ENCODE measurements at places on chromosomes 12 and 14. TPM values are rescaled to one million over a fixed set of nuclear protein-coding genes. Genes with fewer than 3 reads are reported as not detected.

DNA sequence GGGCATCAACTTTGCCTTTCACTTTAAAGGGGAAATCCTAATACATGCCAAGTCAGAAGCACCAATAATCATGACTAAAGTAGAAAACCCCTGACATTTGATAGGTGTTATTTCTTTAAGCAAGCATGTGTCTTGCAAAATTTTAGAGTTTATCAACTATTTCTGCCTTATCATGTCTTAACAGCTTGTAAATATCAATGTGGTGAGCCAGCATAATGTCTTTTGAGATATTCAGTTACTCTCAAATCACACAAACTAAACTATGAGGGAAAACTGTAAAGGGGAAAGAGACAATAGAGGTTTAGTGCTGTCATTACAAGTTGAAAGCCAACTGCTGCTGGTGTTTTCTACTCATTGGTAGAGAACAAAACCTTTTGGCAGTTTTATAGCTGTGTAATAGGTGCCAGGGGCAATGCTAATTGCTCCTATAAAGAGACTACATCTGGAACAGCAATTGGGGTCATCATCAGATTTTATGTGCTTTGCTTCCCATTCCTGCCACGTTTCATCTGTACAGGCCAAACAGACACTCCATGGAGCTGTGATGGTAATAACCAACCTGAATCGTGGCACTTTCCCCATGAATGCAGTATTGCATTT, 1027.4 kb downstream of the FSCB start:
- no peaks in the 10 kb centered on the region for H3K27me3 ChIP-seq
- no peaks in the 10 kb centered on the region for H3K36me3 ChIP-seq
- DNase-seq, result no peak
- H3K4me1 ChIP-seq, result no peaks in the 10 kb centered on the region
- no peak overlapping the region for H3K27ac ChIP-seq

DNA sequence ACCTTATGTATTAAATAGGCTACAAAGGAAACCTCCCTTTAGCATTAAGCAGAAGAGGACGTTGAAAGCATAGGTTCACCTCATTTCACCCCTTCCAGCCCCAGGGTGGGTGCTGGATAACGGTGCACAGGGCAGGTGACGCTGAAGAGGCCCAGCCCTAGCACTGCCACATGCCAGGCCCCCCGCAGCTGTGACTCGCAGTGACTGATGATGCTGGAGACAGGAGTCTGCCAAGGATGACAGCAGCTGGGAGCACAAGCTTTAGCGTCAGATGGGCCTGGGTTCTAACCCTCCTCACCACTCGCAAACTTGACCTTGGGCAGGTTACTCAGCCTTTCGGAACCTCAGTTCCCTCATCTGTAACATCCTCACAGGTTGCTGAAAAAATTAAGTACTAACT, 76.7 kb downstream of the TBK1 start:
- H3K4me1 ChIP-seq, result no peaks in the 10 kb centered on the region
- no peak overlapping the region for H3K27ac ChIP-seq
- no peaks in the 10 kb centered on the region for H3K36me3 ChIP-seq
- H3K27me3 ChIP-seq, result no peaks in the 10 kb centered on the region
- no peak for DNase-seq

PPP1R1A gene
- total RNA-seq, result not detected

DNA sequence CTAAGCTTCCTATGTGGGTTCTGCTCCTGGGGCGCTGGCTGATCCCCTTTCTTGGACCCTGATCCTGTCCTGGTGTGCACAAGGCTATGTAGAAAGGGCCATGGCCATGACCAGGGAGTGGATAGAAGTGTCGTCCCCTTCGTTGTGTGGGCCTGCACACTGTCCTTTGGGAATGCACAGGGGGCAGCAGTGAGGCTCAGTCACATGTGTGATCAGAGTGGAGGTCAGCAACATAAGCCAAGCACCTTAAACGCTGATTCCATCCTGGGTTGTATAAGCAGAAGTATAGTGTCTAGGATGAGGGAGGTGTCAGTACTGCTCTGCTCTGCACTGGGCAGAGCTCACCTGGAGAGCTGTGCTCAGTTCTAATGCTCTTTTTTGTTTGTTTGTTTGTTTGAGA, 48.4 kb downstream of the ESRRB start:
- H3K4me3 ChIP-seq, result no peak overlapping the region
- H3K4me1 ChIP-seq, result no peaks in the 10 kb centered on the region
- no peaks in the 10 kb centered on the region for H3K36me3 ChIP-seq
- H3K27me3 ChIP-seq, result no peaks in the 10 kb centered on the region
- H3K27ac ChIP-seq, result no peak overlapping the region
- DNase-seq, result no peak

DNA sequence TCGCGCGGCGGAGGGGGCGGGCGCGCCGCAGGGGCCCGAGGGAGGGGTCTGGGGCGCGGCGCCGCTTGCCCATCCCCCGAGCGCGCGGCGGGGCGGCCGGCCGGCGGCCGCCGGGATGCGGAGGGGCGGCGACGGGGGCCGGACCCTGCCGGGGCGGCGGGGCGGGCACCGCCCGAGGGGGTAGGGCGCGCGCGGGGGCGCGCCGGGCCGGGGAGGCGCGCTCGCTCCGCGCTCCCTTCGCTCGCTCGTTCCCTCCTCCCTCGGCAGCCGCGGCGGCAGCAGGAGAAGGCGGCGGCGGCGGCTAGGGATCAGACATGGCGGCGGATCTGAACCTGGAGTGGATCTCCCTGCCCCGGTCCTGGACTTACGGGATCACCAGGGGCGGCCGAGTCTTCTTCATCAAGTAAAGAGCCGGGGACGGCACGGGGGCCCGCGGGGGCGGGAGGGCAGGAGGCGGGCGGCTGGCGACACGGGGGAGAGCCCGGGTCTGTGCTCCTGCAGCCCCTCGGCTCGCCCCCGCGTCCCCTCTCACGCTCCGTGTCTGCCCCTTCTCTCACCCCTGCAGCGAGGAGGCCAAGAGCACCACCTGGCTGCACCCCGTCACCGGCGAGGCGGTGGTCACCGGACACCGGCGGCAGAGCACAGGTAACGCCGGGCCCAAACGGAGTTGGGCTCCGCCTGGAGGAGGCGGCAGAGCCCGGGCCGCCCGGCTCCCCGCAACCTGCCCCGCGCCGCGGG, at the start of gene PLEKHA5:
Gene PLEKHA5, plus strand, starts transcription at position 248 of the 738 bp plus-strand sequence. Its CDS starts 67 bp downstream, at position 315.
- H3K4me1 ChIP-seq, result no peaks in the 10 kb centered on the region
- H3K27ac ChIP-seq, result no peak within 1 kb of the TSS
- peaks cover 4% of the 10 kb centered on the region for H3K27me3 ChIP-seq

GRCh38 chr12:103645202-103645601, 58.1 kb downstream of the STAB2 start:
- H3K27ac ChIP-seq, result no peak overlapping the region
- H3K36me3 ChIP-seq, result no peaks in the 10 kb centered on the region
- DNase-seq, result no peak

- no peaks in the 10 kb centered on the region for H3K27me3 ChIP-seq
- H3K36me3 ChIP-seq, result no peaks in the 10 kb centered on the region
- no peaks in the 10 kb centered on the region for H3K4me1 ChIP-seq
Observed at GRCh38 chr14:68762953-68763764, 29.7 kb downstream of the ZFP36L1 start.

DNA sequence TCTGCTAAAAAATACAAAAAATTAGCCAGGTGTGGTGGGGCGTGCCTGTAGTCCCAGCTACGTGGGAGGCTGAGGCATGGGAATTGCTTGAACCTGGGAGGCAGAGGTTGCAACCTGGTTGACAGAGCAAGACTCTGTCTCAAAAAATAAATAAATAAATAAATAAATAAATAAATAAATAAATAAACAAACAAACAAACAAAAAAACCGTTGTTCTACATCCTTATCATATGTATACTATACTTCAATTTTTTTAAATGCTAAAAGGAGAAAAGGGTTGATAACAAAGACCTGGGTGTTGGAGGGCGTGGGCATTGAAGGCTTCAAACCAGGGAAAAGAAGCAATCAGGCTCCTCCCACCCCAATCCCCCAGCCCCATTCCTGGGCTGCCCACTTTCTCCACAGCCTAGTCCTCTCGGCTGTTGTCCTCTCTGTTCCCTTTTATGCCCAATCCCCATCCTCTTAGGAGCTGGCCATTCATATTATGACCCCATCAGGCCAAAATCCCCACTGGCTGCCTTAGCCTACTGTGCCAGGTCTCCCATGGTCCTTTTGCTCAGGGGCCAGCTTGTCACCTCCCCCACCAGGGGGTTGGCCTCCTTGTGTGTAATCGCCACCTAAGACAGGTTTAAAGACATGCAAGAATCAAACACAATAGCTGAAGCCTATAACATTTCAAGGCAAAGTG, 30.2 kb downstream of the CLMN start:
- H3K27ac ChIP-seq, result no peak overlapping the region
- H3K4me3 ChIP-seq, result no peak overlapping the region
- H3K4me1 ChIP-seq, result 0 out of 2 replicates have a peak, but pooled peaks cover 3% of the 10 kb centered on the region
- no peaks in the 10 kb centered on the region for H3K27me3 ChIP-seq
- no peak for DNase-seq

GRCh38 chr12:84911271-84912197, 1.1 kb downstream of the SLC6A15 start:
- no peak for DNase-seq
- no peaks in the 10 kb centered on the region for H3K36me3 ChIP-seq
- no peaks in the 10 kb centered on the region for H3K4me1 ChIP-seq

ANKLE2 gene
- 63.5 TPM for total RNA-seq

GRCh38 chr12:27573972-27574371, 50.0 kb downstream of the PPFIBP1 start:
- no peak for DNase-seq
- H3K36me3 ChIP-seq, result no peaks in the 10 kb centered on the region
- peaks cover 23% of the 10 kb centered on the region for H3K4me1 ChIP-seq
- H3K4me3 ChIP-seq, result no peak overlapping the region
- H3K27me3 ChIP-seq, result no peaks in the 10 kb centered on the region

- H3K4me3 ChIP-seq, result no peak overlapping the region
- DNase-seq, result no peak
- no peaks in the 10 kb centered on the region for H3K27me3 ChIP-seq
- H3K27ac ChIP-seq, result no peak overlapping the region
Observed at GRCh38 chr12:34303091-34303870, 281.0 kb downstream of the ALG10 start.

GRCh38 chr12:28507033-28507432, 316.8 kb downstream of the CCDC91 start:
- no peaks in the 10 kb centered on the region for H3K36me3 ChIP-seq
- DNase-seq, result no peak
- H3K4me1 ChIP-seq, result no peaks in the 10 kb centered on the region

GRCh38 chr12:26047401-26048226, 77.2 kb downstream of the BHLHE41 start:
- no peak overlapping the region for H3K4me3 ChIP-seq
- no peaks in the 10 kb centered on the region for H3K36me3 ChIP-seq
- DNase-seq, result no peak

DNA sequence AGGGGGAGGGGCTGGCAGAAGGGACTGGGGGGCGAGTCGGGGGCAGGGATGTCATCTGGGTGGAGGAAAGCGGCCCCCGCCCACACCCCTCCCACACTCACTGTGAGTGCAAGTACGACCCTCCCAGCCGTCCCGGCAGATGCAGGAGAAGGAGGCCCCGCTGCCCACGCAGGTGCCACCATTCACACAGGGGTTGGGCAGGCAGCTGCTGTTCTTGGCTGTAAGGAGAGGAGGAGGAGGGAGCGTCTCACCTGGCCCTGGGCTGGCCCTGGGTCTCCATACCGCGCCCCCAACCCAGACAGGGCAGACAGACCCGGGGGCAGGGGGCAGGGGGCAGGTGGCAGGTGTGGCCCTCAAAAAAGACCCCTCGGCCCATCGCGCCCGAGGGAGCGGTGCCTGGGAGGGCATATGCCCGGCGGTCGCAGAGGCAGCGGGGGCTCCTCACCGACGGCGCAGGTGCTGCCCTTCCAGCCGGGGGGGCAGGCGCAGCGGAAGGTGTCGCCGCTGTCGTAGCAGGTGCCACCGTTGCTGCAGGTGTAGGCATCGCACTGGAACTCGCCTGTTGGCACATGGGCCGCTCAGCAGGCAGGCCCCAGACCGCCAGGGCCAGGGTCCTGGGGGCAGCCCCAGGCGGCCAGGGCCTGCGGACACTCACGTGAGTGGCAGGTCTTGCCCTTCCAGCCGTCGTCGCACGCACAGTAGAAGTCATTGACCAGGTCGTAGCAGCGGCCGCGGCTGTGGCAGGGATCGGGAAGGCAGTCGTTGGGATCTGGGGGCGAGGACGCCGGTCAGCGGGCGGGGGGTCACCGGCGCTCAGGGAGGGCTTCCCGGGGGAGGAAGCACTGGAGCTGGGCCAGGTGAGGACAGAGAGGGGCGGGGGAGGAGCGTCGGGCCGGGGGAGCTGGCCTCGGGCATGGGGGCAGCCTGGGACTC, 20.6 kb downstream of the JAG2 start:
- DNase-seq, result no peak
- no peak overlapping the region for H3K27ac ChIP-seq
- no peaks in the 10 kb centered on the region for H3K4me1 ChIP-seq
- no peaks in the 10 kb centered on the region for H3K36me3 ChIP-seq
- no peak overlapping the region for H3K4me3 ChIP-seq
- no peaks in the 10 kb centered on the region for H3K27me3 ChIP-seq

DNA sequence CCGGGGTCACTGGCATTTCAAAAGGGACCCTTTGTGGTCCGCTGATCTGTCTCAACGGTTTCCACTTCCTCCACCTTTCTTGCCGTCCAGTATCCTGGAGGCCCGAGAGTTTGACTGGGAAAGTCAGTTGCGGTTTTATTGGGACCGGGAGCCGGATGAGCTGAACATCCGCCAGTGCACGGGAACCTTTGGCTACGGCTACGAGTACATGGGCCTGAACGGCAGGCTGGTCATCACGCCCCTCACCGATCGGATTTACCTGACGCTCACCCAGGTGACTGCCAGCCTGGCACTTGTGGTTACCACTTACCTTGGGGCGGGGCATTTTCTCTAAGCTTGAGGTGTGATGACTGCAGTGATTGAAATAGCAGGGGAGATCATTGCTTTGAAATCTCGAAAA, 83.8 kb downstream of the DNAH10 start:
- H3K4me1 ChIP-seq, result peaks cover 7% of the 10 kb centered on the region
- H3K36me3 ChIP-seq, result no peaks in the 10 kb centered on the region
- no peak overlapping the region for H3K4me3 ChIP-seq
- no peak for DNase-seq
- no peak overlapping the region for H3K27ac ChIP-seq

DNA sequence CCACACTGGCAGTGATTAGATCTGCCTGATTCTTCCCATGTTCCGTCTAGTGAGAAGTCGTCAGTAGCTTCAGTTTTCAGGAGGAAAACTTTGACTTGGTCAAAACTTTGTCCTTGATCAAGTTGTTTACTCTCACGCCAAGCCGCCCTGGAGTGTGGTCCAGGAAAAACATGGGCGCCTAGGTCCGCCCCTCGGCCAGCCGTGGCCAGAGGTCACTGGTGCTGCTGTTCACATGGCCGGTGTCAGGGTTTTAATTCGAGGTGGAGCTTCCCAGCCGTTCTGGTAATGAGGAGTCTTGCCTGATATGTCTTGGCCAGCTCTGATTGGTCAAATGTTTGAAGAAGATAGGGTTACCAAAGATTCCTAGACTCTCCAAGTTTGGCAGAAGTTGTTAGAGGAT, 71.5 kb downstream of the PPP2R5C start:
- no peak overlapping the region for H3K27ac ChIP-seq
- H3K4me1 ChIP-seq, result peaks cover 13% of the 10 kb centered on the region

E2F7 gene
- total RNA-seq, result 26.1 TPM

GRCh38 chr12:29066011-29066588, 83.0 kb upstream of the FAR2 start:
- H3K36me3 ChIP-seq, result no peaks in the 10 kb centered on the region
- no peaks in the 10 kb centered on the region for H3K27me3 ChIP-seq
- no peak overlapping the region for H3K27ac ChIP-seq
- H3K4me3 ChIP-seq, result no peak overlapping the region

KRT85 gene
- not detected for total RNA-seq

RND1 gene
- total RNA-seq, result 4.2 TPM

DPPA3 gene
- not detected for total RNA-seq

EML5 gene
- 0.33 TPM for total RNA-seq

Data from GM12878 (cell line).